ENCODE measurements at places on chromosomes 2 and 18. TPM values are rescaled to one million over a fixed set of nuclear protein-coding genes. Genes with fewer than 3 reads are reported as not detected.

Gene SERPINB13
- total RNA-seq, result not detected

Gene CFAP53
- 0.13 TPM for total RNA-seq

Gene ELOA2
- not detected for total RNA-seq

Gene TUBB6
- total RNA-seq, result 1,510 TPM

Gene HTR2B
- total RNA-seq, result 0.64 TPM

Gene ARHGAP28
- 2.3 TPM for total RNA-seq

DNA sequence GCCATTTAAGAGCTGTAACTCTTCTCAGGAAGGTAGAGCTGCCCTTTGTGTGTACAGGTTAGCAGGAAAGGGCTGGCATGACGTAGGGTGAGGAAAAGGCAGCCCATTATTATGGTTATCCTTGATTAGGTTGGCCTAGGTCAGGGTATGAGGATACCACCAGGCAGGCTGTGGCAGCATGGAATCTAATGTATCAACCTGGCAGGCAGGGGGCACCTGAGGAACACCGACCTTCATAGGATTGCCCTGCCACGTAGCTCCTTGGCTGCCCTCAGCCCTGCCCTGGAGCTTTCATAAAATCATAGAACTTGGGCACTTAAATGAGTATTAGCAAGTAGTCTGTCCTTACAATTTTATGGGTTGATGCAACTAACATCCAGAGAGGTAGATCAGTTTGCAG is 261.6 kb downstream of the LTBP1 start:
- DNase-seq, result peak; percentile 12

DNA sequence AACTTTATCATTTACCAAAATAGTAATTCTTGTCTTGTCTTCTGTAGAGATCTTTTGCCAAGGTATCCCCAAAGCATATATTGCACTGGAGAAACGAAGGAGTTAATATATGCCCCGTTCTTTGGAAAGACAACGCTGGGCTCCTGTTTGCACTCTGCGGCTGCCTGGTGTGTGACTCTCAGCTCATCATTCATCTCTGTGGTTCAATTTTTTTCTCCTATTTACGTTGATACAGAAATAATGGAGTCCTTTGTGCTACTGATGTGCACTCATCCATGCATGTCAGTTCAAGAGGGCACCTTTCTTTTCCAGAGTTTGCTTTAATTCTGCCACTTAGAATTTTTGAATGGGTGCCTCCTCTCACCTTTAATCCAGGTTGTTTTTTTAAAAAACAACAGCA is 655.5 kb downstream of the DCDC2C start:
- no peak for DNase-seq

- no peak for DNase-seq
Observed at GRCh38 chr2:216687111-216687510, 8.2 kb downstream of the IGFBP5 start.

- no peak for DNase-seq
Observed at GRCh38 chr2:186531257-186531775, 45.3 kb downstream of the ZC3H15 start.

- no peak for DNase-seq
Observed at GRCh38 chr2:27823135-27823534, 51.6 kb downstream of the MRPL33 start.

DNA sequence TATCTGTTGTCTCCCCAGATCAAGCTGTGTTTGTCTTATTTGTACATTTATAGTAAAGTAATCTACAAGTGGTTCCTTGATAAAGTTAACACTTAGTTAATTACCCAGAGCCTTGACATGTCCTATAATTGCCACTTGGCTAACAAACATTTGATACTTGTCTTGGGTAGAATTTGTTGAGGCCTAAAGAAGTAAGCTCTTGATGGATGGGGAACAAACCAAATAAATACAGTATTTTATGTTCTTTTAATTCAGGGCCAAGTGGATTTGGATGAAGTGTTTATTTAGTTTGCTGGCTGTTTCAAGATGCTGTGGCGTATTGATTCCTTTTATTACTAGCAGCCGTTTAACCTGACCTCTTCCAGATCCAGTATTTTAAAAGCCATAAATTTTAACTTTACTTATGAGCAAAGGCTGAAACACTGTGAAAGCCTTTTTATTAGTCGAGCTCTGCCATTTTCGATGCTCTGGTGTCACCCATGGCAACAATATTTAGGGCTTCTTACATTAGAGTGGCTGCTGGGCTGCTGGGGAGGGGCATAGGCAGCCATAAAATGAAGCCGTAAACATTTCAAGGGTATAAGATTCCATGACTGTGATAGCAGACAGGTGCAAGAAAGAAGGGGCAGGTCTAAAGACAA is 401.6 kb upstream of the NRP2 start:
- DNase-seq, result no peak

DNA sequence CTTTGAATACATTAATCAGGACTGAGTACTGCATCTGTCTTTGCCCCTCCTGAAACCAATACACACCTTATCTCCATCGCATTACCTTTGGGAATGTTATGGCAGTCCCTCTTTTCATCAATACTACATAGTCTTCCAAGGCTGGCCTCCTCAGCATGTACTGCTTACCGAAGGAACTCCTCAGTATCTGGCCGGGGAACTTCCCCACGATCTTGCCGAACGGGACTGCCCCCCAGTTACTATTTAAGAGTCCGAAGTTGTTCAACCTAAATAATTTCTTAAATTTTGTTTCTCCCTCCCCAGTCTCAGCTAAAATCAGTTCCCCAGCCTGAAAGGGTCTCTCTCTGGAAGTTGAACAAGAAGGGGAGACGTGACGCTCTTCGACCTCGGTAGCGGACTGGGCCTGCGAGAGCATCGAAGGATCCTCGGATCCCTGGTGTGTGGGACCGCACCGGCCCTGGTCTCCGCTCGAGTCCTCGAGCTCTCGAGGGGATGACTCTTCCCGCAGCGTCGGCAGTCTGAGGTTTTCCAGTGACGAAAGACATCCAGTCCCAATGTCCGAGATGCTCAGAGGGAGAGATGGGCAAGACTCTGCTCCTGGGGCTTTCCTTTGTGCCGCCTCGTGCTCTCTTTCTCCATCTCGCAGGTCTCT is 489 bp downstream of the TRMT61B start:
- DNase-seq, result peak; percentile 2
